Activated gamma-delta T cell treated with Interleukin-2 at 50 U/mL for 16 hours (primary cell): ENCODE measurements at places on chromosomes 2 and 18.

GRCh38 chr2:1707771-1708418 is 36.4 kb downstream of the PXDN start:
- no peak for DNase-seq

GRCh38 chr2:216498070-216498378 is 620 bp upstream of the RPL37A start:
- DNase-seq = no peak

DNA sequence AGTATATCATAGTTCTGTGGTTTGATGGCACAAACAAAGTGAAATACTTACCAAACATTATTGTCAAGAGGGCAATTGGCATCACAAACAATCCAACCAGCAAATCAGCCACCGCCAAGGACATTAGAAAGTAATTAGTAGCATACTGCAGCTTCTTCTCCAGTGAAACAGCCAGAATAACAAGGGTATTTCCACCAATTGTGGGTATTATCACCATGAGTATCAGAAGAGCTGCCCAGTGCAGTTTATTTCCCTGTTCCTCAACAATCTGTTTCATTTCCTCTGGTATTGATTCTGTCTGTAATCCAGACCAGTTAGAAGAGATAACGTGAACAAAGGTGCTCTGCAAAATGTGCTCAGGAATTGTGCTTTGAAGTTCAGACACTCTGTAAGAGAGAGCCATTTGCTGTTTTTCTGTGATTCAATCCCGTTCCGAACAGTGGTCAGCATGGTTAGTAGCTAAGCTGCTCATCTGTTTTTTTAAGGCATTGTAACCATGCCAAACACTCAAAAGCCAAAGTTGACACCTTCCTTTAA is 1.4 kb downstream of the HTR2B start:
- no peak for DNase-seq

GRCh38 chr2:134244587-134244986 is 9.3 kb upstream of the MGAT5 start:
- DNase-seq = no peak

GRCh38 chr2:8544786-8545694 is 136.8 kb upstream of the ID2 start:
- DNase-seq = peak; percentile 78

DNA sequence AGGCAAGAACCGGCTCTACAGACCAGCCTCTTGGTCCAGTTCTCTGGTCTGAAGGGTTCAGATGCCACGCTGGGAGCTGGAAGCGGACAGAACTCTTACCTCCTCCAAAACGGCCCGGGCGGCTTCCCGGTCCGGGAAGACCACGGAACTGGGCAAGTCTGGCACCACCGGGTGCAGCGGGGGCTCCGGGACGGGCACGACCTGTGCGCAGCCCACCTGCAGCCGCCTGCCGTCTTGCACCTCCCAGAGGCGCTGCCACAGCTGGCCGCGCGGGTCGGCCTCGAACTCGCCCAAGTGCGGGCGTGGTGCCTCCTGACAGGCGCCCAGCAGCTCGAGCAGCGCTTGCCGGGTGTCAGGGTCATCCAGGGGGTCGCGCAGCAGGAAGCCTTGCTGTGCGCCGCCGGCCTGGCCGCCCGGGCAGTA is 773 bp downstream of the CMPK2 start:
- DNase-seq = peak; percentile 20

DNA sequence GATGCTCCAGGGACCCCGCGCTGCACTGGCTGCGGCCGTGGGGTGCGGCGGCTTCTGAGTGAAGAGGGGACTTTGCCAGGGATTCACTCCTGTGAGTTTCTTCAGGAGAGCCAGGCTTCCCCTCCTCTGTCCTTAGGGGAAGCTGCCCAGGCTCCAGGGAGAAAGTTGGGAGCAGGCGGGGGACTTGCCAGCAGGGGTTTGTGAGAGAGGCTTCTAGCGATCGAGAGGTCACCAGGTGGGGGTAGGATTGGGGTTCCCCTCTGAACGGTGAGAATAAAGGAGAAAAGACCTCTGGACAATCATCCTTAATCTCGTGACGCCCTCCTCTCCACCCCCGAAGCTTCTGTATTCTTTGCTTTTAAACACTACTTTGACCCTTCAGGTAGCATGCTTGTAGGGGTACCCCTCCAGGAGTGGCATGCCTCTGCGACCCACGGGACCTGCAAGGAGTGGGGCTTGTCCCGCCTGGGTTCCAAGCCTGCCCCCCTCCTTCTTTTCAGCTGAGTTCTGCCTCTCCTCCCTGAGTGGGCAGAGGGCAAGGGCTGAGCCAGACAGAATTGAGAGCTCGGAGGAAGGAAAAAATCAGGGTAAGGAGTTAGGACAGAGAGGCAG is 601 bp downstream of the PROKR1 start:
- DNase-seq = no peak

GRCh38 chr2:101473591-101473910 is 1.4 kb downstream of the RFX8 start:
- DNase-seq = no peak

DNA sequence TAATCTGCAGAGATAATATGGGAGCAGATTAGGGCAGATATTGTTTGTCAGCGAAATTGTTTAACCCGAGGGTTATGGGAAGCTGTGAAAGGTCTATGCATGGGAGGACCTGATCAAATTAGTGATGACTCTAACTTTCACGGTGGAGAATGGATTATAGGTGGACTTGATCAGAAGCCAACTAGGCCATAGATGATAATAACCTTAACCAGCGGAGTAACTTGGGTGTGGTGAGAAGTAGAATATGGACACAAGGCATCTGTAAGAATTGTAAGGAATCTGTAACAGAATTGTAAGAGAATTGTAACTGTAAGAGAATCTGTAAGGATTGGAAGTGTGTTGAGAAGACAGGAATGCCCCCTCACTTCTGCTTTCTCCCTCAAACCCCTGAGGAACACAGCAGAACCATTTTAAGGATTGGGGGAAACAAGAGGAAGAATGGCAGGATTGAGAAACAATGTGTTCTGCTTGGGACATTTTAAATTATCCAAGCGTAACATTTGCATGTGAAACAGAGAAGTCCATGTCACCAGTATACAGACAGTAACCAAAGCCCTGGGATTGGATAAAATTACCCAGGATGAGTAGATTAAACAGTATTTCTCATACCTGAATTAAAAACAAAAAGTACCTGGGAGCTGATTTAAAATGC is 14.9 kb upstream of the SLC39A10 start:
- DNase-seq = no peak

- DNase-seq = no peak
Observed at GRCh38 chr18:21769206-21769605, 28.6 kb downstream of the MIB1 start.

- DNase-seq = no peak
Observed at GRCh38 chr2:189595417-189595816, 14.8 kb upstream of the SLC40A1 start.

GRCh38 chr2:20677301-20678085 is 10.5 kb downstream of the GDF7 start:
- no peak for DNase-seq

DNA sequence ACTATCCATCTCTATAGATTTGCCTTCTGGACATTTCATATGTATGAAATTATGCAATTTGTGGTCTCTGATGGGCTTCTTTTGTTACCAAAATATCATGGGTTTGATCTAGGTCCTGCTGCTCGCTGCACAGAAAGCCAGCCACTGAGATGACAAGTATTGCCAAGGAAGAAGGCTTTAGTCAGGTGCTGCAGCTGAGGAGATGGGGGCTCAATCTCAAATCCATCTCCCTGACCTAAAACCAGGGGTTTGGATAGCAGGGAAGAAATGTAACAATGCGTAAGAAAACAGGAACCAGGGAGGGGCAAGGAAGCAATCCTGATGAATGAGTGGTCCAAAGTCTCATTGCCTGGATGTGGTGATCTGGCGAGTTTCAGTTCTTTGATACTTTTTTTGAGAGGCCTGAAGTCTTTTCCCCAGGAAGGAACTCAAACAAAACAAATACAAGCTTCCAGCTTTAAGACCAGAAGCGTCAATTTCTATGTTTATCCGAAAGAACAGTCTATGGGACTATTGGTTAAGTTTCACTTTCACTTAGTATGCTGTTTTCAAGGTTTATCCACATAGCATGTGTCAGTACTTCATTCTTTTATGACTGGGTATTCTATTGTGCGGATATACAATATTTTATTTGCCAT is 3.4 kb upstream of the CKAP2L start:
- DNase-seq = no peak

GRCh38 chr18:62458346-62458745 is 64.5 kb upstream of the ZCCHC2 start:
- DNase-seq = no peak

- no peak for DNase-seq
Observed at GRCh38 chr2:128293870-128294455, 24.7 kb downstream of the HS6ST1 start.

DNA sequence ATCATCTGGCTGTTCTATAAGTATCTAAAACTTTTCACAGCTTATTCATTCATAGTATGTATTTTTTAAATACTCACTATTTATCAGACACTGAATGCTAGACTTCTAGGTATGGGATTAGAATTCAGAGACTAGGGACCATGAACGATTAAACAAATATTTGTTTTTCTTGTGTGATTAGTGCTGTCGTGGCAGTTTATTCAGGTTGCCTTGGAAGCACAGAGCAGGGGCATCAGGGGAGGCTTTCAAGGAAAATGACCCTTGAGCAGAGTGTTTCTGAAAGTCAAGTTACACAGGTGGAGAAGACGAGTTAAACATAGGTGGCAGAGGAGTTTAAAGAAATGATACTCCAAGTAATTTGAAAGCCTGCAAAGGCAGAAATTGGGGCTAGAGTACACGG is 5.7 kb downstream of the SPOPL start:
- DNase-seq = no peak

- no peak for DNase-seq
Observed at GRCh38 chr2:224062481-224063297, 23.6 kb upstream of the SERPINE2 start.

DNA sequence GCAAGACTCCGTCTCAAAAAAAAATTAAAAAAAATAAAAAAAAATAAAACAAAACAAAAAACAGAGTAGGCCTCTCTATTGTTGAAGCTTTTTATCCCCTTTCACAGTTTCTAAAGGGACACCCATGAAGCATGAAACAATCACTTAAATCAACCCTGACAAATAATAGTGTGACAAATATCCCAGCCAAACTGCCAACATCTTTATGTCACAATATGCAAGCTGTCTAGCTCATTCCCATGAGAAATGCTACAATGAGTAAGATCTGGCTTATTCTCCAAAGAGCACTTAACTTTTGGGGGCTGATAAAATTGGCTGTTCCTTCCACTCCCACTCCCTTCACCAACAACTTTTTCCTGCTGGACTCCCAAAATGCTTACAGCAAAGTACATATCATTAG is 21.7 kb upstream of the ABCA12 start:
- DNase-seq = no peak

DNA sequence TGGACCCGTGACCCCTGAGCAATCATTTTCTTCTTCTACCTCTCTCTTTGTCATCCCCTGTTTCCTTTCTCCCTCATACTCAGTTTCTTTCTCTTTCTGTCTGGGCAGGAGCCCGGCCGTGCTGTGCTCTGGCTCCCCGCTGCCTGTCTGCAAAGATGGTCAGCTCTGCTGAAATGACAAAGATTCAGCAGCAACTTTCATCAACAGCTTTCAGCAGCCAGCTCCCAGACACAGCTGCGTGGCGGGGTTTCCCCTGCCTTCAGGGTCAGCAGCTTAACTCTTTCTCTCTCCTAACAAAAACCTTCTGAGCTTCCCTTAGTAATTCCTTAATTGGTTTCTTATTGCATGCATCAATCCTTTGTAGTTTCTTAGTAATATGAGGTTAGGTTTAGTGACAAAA is 1234.4 kb downstream of the CNTNAP5 start:
- DNase-seq = no peak

GRCh38 chr2:160574468-160575140 is 81.0 kb upstream of the RBMS1 start:
- no peak for DNase-seq

DNA sequence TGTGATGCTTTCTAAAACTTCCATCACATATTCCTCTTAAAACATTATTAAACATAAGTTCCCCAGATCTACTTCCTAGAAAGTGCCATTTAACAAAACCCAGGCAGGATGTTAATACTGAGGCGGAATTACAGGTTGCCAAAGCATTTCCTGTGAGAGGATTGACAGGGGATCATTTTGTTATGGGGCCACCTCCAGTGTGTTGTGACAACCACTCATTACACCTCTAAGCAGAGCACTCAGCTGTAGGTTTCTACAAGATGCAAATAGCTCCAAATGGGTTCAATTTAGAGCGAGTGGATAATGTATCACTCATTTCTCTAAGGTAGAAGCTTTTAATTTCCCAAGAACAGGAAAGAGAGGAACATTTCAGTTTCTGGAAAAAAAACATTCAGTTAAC is 1429.5 kb upstream of the ACVR2A start:
- no peak for DNase-seq

DNA sequence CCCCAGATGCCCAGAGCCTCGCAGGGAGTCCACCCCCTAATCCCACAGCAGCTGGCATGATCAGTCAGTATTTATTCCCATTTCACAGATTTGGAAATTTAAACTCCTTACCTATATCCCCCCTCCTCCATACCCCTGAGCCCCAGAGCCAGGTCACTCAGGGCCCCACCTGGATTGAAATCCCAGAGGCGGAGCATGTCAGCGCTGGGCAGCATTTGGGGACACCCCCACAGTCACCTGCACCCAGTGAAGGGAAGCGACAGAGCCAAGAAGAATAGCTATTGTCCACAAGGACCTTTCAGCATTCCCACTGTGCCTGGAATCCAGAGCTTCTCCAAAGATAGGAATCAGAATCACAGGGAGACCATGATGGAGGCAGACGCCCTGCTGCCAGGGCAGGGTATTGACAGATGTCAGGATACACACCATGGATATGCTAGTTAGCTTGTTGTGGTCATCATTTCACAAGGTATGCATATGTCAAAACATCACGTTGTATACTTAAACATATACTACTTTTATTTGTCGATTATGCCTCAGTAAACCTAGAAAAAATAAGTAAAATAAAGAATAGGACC is 968 bp upstream of the ASTL start:
- DNase-seq = no peak

DNA sequence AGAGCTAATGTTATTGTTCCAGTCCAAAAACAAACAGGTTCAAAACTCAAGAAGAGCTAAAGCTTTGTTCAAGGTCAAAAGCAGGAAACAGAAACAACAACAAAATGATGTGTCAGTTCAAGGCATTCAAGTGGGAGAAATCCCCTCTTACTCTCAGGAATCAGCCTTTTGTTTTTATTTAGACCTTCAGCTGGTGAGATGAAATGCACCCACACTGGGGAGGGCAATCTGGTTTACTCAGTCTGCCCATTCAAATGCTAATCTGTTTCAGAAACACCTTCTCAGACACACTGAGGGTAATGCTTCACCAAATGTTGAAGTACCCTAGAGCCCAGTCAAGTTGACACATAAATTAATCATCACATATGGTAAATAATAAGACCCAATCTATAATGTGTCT is 150.6 kb downstream of the TMX3 start:
- no peak for DNase-seq
